Stimulated activated CD8-positive, alpha-beta memory T cell treated with anti-CD3 and anti-CD28 coated beads, Interleukin-7, amount 100 ng/mL, for 24 hours (primary cell): ENCODE measurements at places on chromosomes 1 and 21.

- DNase-seq = no peak
Observed at GRCh38 chr1:114062477-114063099, 83.3 kb downstream of the OLFML3 start.

- DNase-seq = no peak
Observed at GRCh38 chr1:36968730-36969129, 65.6 kb downstream of the GRIK3 start.

DNA sequence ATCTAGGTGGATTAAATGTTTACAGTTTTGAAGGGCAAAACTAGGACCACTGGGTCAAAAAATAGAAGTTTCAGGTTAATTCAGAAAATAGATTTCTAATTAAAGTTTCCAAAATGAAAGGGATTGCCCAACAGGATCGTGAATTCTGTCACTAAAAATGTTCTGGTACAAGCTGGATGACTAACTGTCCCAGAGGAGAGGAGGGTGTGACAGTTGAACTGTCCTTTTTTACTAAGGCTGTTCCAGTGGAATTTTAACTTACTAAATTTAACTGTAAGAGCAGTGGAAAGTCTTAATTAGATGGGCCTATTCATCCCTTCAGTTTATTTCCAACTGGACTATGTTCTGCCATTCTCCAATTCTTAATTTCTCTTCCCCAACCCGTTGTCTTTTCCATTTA lies 7.2 kb downstream of the SNX7 start:
- DNase-seq = no peak

DNA sequence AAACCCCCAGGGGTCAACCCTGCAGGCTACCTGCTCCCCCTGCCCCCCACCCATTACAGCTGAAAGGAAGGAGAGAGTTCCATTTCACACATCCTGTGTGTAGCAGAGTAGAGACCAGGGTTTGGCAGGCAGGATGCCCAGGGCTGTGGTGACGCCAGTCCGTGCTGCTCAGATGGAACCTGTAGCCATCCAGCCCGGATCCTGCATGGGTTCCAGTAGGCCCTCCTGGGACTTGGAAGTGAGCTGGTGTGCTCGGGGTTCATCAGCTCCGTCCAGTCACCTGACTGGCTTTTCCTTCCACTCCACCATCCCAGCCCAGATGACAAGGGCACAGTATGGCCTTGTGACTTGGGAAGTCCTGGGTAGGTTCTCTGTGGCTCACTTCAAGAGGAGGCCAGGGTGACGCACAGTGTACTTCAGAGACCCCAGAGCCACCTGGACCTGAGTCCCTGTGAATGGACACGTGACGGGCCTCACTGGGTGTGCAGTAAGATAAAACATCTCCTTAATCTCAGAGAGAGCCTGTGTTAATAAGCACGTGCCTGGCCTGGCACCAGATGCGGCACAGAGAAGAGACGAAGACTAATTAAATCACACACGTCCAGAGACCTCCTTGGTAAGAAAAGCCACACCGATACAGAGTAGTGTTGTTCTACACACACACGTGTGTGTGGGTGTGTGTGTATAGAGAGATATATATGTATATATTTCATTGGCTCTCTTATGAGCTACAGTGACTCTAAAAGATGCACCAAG lies 16.0 kb downstream of the ITPKB start:
- DNase-seq = no peak

DNA sequence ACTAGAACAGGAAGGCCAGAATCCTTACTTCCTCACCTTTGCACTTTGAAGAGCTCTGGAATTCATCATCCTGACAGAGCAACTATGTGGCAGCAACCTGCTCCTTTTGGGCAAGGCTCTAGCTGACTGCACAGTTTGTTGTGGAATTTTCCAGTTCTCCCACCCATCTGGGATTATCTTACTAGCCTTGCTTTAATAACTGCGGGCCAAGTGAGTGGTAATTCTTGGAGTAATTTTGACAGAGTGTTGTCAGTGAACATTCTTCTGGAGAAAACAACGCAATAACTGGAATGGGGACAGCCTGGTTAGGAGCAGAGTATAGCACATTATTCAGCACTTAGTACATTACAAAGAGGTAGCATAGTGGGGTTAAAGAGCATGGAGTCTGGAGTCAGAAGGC lies 75.3 kb downstream of the NTMT2 start:
- no peak for DNase-seq

GRCh38 chr1:47885062-47885830 lies 111.9 kb downstream of the TRABD2B start:
- DNase-seq = no peak

DNA sequence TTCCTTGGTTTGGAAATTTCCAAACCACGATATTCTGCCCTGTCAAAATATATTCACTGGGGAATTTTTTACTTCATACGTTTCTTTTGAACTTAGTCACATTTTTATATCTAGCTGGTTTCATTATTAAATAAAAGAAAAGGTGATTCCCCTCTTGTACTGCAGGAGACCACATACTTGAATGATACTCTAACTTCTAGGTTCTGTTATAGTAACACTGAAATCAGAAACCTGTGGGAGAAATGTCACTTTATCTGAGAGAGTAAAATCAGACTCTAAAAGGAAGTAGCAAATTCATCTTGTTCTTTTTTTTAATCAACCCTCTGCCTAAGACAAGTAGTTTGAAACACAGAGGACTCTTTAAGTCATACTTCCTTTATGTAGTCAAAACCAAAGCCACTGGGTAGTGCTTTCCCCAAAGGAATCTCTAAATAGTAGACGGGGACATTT lies 34.4 kb downstream of the MRPL39 start:
- no peak for DNase-seq

DNA sequence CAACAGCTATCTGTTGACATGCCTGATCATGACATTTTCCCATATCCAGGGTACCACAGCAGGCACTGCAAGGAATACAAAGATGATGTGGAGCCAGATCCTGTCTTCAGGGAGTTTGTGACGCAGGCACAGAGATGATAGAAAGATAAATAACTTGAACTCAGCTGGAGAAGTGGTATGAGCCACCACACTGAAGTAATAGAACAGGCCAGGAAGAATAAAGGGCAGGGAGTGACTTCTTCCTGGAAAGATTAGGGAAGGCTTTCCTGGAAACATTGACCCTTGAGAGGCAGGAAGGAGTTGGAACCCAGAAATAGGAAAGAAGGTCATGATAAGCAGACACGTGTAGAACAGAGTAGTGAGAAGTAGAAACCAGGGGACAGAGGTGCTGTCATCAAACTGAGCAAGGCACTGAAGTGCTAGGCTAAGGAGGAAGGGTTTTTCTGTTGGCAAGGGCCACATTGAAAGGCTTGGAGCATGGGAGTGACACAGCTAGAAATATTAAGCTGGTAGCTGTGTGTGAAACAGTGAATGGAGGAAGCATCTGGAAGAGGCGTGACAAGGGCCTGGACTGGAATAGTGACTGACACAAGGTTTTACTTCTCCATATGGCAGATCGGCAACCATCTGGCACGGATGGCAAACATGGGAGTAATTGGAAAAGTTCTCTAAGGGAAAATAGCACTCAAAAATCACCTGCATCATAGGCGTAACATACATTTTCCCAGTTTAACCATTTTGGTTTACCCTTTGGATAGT lies 68.4 kb downstream of the AK5 start:
- DNase-seq = no peak

- no peak for DNase-seq
Observed at GRCh38 chr1:194167956-194168640, 981.7 kb upstream of the B3GALT2 start.

- DNase-seq = no peak
Observed at GRCh38 chr1:24043345-24044032, 63.4 kb upstream of the SRSF10 start.

GRCh38 chr1:229254910-229255541 lies 15.9 kb upstream of the RAB4A start:
- no peak for DNase-seq

DNA sequence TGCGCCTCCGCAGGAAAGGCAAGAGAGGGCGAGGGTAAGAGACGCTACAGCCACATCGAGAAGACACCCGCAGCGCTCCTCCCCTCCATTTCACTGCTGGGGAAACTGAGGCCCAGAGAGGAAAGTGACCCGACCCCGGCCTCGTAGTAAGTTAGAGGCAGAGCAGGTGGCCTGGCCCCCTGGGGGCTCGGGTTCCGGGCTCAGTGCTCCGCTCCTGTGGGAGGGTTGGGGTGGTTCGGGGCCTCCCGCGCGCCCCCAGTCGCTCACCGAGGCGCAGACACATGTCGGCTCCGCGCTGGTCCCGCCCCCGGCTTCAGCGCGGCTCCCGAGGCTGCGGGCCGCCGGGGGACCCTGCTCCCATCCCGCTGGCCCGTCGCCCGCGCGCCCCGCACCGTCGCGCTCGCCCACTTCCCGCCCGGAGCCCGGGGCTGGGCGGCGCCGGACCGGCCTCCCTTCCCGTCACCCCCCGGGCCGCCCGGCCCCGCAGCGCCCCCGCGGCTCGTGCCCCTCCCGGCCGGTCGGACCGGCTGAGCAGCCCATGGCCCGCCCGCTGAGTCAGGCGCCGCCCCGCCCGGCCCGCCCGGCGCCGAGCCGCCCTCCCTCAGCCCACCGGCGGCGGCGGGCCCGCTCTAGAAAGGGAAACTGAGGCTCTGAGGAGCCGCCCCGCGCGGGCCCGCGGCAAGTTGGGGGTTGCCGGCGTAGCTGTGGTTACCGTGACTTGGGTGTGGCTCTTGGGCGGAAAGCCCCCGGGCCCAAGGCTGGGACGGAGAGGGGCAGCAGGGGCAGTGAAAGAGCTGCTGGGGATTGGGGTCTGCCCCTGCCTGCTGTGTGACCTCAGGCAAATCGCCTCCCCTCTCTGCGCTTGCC lies at the start of gene TMEM54:
Gene TMEM54 (minus strand): TSS at position 434 of the 867 bp plus-strand sequence. CDS start 151 bp downstream, at position 283.
- no peak for DNase-seq

DNA sequence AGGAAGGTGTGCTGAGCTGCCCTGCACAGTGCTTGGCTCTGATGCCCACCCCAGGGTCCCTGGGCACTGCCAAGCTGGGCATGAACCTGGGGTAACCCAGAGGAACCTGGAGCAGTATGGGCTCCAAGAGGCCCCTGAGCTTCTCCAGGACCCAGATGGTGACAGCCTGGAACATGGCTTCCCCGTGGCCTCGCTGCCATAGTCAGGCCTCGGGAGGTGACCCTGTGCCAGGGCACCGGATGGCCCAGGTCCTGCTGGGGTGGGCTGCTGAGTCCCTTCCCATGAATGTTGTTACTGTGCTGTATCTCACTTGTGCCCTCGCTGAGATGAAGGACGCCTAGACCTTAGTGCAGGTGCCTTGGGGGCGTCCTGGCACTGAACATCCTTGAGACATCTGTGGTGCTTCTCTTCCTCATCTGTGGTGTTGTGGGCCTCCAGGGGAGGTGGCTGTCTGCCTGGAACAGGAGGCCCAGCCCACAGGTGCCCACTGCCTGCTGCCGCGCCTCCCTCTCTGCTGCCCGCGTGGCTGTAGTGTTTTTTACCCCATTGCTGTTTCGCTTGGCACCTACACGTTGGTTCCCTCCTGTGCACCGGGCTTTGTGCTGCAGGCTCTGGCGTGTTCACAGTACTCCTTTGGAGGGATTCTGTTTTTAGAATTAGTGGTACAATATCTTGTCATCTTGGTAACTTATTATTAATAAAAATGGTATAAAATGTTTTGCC lies 160.3 kb downstream of the PCBP3 start:
- DNase-seq = no peak

- DNase-seq = no peak
Observed at GRCh38 chr1:175508320-175509110, 234.9 kb downstream of the TNR start.

DNA sequence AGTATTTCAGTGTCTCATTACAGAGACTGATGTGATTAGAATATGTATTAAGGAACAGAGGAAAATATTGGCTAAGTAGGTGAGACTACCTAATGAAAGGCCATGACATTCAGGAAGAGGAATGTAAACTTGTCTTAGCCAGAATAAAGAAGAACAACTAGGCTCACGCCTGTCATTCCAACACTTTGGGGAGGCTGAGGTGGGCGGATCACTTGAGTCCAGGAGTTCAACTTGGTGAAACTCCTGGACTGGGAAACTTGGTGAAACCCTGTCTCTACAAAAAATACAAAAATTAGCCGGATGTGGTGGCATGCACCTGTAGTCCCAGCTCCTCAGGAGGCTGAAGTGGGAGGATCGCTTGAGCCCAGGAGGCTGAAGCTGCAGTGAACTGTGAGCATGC lies 14.8 kb upstream of the CACYBP start:
- DNase-seq = no peak
